ENCODE measurements at places on chromosomes 6 and 20.

DNA sequence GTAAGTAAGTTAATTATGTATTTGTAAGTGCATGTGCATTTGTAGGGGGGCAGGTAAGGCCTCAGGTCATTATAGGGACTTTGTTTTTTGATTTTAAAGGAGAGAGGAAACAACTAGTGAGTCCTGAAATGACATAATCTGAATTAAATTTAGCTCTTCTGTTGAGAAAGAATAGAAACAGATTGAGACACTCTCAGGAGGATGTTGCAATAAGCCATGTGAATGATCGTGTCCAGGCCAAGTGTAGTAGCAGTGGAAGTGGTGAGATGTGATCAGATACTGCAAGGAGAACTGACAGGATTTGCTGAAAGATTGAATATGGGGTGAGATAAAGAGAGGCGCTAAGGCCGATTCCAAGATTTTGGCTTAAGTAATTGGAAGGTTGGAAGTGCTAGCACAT is 2.6 kb upstream of the CENPW start:
- DNase-seq = peak; percentile 55
- H3K4me3 ChIP-seq = no peak overlapping the region
- H3K4me1 ChIP-seq = peaks cover 9% of the 10 kb centered on the region
- H3K27me3 ChIP-seq = no peaks in the 10 kb centered on the region

DNA sequence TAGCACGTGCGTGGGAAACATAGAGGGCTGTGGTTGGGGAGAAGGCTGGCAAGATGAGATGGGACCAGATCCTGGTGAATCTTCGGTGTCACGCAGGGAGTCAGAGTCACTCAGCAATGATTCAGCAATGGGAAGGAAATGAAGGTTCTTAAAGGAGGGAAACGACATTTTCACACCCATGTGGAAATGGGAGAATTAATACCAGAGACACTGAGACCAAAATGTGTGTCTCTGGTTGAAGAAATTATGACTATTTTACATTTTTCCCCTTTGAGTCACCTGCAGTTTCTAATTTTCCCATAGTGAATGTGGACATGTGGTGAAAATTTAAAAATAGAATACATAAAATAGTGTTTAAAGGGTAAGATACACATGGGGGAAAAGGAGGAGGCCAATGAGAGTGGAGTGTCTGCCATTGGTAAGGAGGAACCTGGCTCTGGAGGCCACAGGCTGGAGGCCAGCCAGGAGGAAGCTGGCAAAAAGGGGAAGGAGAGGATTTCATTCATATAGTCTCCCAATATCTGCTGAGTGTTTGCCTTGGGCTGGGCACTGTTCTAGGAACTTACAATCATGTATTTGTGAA is 17.5 kb downstream of the NRN1 start:
- H3K4me1 ChIP-seq = no peaks in the 10 kb centered on the region
- no peak for DNase-seq
- H3K27ac ChIP-seq = no peak overlapping the region

DNA sequence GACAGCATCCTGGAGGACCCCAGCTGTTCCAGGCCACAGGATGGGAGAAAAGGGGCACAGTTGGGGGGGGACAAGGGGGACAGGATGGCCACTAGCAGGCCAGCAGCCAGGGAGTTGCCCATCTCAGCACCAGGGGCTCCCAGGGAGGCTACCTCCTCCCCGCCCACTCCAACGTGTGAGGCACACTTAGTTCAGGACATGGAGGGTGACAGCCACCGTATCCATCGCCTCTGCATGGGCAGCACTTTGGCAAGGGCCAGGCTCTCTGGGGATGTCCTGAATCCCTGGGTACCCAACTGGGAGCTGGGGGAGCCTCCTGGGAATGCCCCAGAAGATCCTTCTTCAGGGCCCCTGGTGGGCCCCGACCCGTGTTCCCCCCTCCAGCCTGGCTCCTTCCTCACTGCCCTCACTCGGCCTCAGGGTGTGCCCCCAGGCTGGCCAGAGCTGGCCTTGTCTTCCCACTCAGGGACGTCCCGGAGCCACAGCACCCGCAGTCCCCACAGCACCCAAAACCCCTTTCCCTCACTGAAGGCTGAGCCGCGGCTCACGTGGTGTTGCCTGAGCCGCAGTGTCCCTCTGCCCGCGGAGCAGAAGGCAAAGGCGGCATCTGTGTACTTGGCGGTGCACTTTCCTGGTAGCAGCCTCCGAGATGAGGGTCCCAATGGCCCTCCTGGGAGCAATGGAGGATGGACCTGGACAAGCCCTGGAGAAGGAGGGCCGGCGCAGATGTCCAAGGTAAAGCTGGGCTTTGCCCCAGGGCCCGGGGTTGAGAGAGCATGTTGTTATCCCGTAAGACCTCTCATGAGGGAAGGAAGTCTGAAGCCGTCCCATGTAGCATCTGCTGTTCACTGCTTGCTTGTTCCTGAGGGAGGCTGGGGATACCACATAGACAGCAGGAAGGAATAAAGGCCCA is 30.7 kb downstream of the ZNF831 start:
- no peak overlapping the region for H3K4me3 ChIP-seq
- H3K36me3 ChIP-seq = no peaks in the 10 kb centered on the region
- no peaks in the 10 kb centered on the region for H3K4me1 ChIP-seq
- no peaks in the 10 kb centered on the region for H3K27me3 ChIP-seq

- no peaks in the 10 kb centered on the region for H3K36me3 ChIP-seq
- no peak for DNase-seq
- no peak overlapping the region for H3K4me3 ChIP-seq
- H3K27ac ChIP-seq = no peak overlapping the region
Measured at GRCh38 chr6:40196135-40196518, 261.9 kb upstream of the MOCS1 start.

DNA sequence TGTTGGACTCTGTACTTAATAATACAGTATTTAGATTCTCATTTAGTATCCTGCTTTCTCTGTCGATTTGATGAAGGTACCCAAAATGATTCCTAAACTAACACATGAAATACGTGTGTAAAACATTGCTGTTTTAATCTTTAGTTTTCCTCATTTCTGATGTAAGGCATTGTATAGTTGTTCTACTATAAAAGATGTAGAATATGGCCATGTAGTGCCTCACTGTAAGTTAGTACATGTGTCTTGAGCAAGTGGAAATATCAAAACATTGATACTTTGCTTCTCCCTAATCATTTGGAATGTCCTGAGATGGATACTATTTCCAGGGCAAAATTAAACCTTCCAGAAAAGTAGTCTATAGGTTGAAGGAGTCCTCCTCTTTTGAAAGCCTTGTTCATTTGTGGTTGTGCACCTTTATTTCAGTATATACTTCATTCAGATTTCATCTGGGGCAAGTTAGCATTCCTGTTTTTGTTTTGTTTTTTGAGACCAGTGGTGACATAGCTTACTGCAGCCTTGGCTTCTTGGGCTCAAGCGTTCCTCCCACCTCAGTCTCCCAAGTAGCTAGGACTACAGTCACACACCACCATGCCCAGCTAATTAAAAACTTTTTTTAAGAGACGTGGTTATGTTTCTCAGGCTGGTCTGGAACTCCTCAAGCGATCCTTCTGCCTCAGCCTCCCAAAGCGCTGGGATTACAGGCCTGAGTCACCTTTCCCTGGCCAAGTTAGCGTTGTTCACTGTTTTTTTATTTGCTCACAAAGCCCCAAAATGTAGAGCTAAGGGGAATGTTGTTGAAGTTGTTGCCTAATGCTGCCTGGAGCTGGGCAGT is 11.6 kb downstream of the SRSF3 start:
- DNase-seq = no peak
- peaks cover 67% of the 10 kb centered on the region for H3K36me3 ChIP-seq
- H3K4me3 ChIP-seq = no peak overlapping the region
- no peak overlapping the region for H3K27ac ChIP-seq

DNA sequence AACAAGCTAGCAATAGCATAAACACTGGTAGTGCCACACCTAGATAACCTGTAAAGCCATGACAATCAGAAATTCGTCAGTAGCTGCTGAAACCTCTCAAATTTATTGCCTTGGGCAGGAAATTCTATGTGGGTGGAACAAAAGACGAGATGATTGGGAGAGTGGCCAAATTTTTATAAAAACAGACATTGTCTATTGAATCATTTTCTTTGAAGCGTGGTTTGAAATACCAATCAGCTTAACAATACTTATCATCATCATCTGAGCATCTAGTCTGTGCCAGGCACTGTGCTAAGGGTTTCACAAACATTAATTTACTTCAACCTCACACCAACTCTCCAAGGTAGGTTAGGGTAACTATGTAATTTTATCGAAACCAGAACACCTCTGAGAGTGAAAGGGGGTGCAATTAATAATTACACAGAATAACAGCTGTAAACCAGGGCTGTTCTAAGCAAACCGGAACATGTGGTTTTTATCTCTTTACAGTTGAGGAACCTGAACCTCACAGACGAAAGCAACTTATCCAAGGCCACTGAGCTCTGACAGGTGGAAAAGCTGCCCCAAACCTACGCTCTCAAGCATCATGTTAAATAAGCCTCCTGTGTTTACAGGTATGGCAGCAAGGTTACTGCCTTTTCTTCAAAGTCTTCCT is 43.4 kb downstream of the NHSL1 start:
- DNase-seq = no peak
- H3K27ac ChIP-seq = no peak overlapping the region
- H3K27me3 ChIP-seq = no peaks in the 10 kb centered on the region
- H3K4me1 ChIP-seq = no peaks in the 10 kb centered on the region

- no peak overlapping the region for H3K4me3 ChIP-seq
- H3K4me1 ChIP-seq = no peaks in the 10 kb centered on the region
- H3K36me3 ChIP-seq = no peaks in the 10 kb centered on the region
- H3K27me3 ChIP-seq = no peaks in the 10 kb centered on the region
- DNase-seq = no peak
Measured at GRCh38 chr6:107786179-107786578, 37.9 kb downstream of the SCML4 start.

- H3K4me3 ChIP-seq = no peak overlapping the region
- no peak for DNase-seq
- no peaks in the 10 kb centered on the region for H3K4me1 ChIP-seq
- H3K27ac ChIP-seq = no peak overlapping the region
Measured at GRCh38 chr6:92369309-92369708, 1050.0 kb downstream of the EPHA7 start.

DNA sequence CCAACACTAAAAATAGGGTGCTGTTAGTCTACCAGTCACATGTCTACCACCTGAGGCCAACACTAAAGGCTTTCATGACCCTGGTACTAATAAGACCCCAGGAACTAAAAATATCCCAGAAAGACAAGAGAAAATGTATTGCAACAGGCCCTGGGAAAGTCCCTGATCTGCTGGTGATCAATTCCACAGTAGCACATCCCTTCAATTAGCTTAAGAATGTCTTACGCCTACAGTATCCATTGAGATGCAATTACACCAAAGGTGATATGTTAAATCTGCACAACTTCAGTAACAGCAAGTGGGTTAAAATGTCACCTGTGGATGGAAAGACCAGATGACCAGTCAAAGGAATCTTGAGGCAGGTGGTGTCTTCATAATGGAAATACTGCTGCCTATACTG is 3.1 kb downstream of the SEMG1 start:
- no peak overlapping the region for H3K27ac ChIP-seq
- H3K4me3 ChIP-seq = no peak overlapping the region
- H3K4me1 ChIP-seq = no peaks in the 10 kb centered on the region
- no peak for DNase-seq

GRCh38 chr6:42141603-42142117 is 760 bp downstream of the C6orf132 start:
- no peak for DNase-seq
- H3K36me3 ChIP-seq = no peaks in the 10 kb centered on the region
- H3K4me3 ChIP-seq = no peak overlapping the region

GRCh38 chr6:159097256-159097655 is 52.5 kb upstream of the TAGAP start:
- H3K27me3 ChIP-seq = no peaks in the 10 kb centered on the region
- no peak for DNase-seq
- no peaks in the 10 kb centered on the region for H3K36me3 ChIP-seq
- no peak overlapping the region for H3K27ac ChIP-seq

GRCh38 chr6:33000055-33000454 is 9.3 kb downstream of the HLA-DOA start:
- H3K27me3 ChIP-seq = no peaks in the 10 kb centered on the region
- no peak overlapping the region for H3K4me3 ChIP-seq

DNA sequence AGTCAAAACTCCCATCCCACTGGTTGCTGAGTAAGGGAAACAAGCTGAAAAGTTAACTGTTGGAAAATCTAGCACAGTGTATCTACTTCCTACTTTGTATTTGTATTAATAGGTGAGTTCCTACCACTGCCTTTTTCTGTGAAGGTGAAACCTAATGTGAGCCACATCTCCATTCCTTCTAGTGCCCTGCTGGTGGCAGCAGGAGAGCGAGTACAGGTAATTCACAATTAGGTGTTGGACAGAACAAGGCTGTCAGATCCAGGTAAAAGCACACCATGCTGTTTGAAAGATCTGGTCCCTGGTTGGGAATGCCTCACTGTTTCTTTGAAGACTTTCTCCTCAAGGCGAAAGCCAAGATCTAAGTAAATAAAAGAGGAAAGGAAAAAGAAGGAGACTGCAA is 528.4 kb downstream of the PKHD1 start:
- H3K36me3 ChIP-seq = no peaks in the 10 kb centered on the region
- no peak overlapping the region for H3K4me3 ChIP-seq
- no peak overlapping the region for H3K27ac ChIP-seq
- no peaks in the 10 kb centered on the region for H3K27me3 ChIP-seq
- H3K4me1 ChIP-seq = no peaks in the 10 kb centered on the region

GRCh38 chr6:158024566-158025297 is 43.1 kb downstream of the SYNJ2 start:
- no peaks in the 10 kb centered on the region for H3K36me3 ChIP-seq
- H3K4me1 ChIP-seq = no peaks in the 10 kb centered on the region
- H3K4me3 ChIP-seq = no peak overlapping the region
- H3K27me3 ChIP-seq = no peaks in the 10 kb centered on the region
- H3K27ac ChIP-seq = no peak overlapping the region

GRCh38 chr6:31190488-31190887 is 20.0 kb upstream of the POU5F1 start:
- no peaks in the 10 kb centered on the region for H3K36me3 ChIP-seq
- H3K27ac ChIP-seq = no peak overlapping the region
- H3K27me3 ChIP-seq = no peaks in the 10 kb centered on the region
- no peak overlapping the region for H3K4me3 ChIP-seq

DNA sequence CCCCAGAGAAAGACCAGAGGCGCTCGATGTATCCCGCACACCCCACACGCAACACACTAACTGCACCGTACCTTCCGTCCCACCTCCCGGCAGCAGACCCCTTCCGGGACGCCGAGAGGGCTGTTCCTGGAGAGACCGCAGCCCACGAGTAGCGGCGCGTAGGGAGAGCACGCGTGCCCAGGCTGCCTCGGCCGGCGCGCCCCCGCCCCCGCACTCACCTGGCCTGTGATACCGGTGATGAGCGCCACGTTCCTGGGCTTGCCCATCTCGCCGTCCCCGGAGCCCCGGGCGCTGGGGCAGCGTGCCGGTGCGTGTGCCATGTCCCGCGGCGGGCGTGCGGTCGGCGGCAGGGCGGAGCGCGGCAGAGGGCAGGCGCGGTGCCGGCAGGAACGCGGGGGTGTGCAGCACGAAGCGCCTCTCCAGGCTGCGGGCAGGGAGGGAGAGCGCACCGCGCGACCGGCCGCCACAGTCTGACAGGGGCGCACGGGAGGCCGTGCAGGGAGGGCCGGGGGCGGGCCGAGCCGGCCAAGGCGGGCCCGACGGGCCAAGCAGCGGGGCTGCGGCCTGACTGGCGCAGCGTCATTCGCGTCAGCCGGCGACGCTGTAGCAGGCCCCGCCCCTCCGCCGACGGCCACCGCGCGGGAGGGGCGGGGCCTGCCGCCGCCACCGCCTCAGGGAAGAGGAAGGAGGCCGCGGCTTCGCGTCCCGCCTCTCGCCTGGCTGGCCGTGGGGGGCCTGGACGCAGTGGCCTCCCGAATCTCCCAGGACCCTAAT is at the start of gene GMDS:
GMDS (minus strand) TSS at position 503 of the 774 bp plus-strand sequence.
- peak; percentile 91 for DNase-seq
- peak within 1 kb of the TSS; percentile 73 for H3K4me3 ChIP-seq
- H3K27ac ChIP-seq = peak within 1 kb of the TSS; percentile 89
- no peaks in the 10 kb centered on the region for H3K36me3 ChIP-seq

GRCh38 chr6:29617782-29618554 is 15.0 kb downstream of the GABBR1 start:
- no peak for DNase-seq
- H3K27me3 ChIP-seq = no peaks in the 10 kb centered on the region
- H3K4me3 ChIP-seq = no peak overlapping the region
- H3K36me3 ChIP-seq = no peaks in the 10 kb centered on the region

Data from right lobe of liver (tissue), 6 donors.